Right kidney (tissue), 9 donors: ENCODE measurements at places on chromosomes 6 and 20.

DNA sequence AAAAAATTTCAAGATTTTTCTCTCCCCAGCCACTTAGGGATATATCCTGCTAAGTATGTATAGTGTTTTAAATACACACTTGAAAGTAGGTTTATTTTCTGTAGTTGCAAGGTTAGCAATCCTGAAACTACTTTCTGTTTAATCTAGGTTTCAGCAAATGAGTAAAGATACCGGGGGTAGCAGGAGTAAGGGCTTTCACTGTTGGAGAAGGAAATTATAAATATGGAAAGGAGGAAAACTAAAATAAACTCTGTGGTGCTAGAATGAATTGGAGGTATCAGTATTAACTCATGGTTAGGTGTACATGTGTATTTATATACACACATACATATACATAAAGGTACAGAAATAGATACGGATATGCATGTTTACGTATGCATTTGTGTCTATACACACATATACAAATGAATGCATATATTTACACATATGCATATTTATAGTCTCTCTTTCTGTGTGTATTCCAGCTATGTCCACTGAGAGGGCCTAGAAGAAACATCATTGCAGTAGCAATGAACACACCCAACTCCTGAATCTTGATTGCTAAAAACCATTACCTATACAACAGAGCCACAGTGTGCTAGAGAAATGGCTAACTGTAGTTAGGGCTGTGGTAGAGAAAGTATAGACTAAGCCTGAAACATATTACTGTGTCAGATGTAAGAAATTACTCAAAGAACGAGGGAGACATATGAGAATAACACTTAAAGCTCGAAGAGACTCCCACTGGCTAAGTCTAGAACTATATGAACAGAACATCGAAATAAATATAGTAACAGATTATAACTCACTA lies 95.9 kb upstream of the EMILIN3 start:
- DNase-seq, result no peak

DNA sequence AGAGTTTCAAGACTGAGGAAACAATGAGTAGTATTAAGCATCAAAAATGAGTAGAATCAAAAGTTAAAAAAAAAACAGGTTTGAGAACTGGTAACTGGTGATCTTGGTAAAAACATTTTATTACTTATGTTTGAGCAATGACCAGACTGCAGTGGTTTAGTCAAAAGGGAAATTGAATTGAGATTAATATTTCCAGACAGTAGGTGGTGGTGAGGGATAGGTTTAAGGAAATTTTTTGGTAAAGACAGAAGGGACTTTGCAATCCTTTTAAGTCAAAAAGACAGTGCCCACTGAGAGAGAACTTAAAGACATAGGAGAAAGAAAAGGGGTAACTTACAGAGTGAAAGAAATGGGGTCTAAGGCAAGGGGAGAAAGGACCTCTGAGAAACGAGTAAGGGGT lies 156.9 kb downstream of the ASCC3 start:
- no peak for DNase-seq

DNA sequence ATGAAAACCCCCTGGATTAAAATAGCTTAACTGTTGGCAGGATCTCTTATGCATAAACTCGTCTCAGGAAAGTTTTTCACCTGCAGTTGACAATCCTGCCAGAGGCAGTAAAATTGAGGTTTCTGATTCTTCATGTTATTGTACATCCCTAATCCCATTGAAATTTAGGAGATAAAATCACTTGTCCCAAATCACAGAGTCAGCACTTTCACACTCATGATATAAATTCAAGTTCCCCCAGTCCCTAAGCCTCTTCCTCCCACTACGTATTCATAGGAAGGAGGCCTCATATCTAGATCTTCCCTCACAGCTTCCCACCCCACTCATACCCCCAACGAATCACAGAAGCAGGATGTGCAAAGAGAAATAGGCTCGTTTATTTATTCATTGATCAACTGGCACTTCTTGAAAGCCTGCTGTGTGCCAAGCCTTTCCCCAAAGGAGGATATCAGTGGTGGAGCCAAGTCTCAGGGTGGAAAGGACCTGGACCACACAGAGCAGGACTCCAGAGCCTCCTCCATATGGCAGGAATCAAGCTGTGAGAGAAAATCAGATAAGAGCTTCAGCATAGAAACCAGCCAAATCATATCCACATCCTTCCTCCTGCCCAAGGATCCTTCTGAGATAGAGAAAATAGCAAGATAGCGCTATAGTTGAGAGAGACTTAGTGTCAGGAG lies 2.3 kb downstream of the SLPI start:
- DNase-seq, result no peak

DNA sequence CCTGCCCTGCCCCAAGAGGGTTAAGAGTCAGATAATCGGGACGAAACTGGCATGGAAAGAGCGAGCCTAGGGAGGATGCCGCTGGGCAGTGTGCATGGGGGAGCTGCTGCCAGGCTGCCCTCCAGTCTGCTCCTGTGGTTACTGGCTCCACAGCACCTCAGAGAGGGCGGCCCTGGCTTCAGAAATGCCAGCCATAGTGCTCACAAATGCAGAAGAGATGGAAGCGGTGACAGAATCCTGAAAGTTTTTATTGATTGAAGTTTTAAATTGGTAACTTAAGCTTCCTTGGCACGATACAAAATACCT lies 57.9 kb downstream of the VAPB start:
- no peak for DNase-seq

DNA sequence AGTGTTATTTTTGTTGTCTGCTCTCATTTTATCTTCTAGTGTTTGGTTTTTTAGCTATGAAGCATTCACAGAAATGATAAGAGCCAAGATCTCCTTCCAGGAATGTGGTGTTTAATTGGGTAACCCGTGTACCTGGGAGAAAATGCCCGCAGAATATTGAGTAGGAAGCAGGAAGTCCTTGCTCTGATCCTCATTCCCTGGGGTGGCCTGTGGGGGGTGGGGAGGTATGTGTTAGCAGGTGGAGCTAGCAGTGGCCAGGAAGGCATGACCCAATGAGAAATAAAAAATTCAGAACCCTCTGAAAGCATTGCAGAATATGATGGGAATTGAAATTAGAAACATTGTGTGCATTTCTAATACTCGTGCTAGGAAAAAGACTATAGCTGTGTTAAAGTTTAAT lies 100.8 kb downstream of the DTD1 start:
- DNase-seq, result no peak

GRCh38 chr20:12173347-12174012 lies 255.8 kb downstream of the BTBD3 start:
- no peak for DNase-seq

DNA sequence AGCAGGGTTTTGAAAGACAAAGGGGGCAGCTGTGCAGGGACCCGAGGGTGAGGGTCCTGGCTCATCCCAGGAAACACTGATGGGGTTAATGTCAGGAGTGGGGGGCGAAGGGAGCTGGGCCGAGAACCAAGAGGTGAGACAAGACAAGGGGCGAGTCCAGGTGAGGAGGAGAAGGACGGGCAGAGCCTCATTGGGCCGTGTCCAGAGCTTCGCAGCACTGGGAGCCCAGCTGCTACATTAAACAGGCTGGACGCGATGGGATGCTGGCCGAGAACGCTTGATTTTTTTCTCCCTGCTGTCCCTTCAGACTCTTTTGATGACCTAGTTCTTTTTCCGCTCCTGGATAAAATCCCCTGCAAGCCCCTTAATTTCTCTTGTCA lies 172.8 kb upstream of the SNX9 start:
- DNase-seq, result no peak

GRCh38 chr20:59376109-59376841 lies 75.9 kb downstream of the EDN3 start:
- DNase-seq, result no peak

GRCh38 chr6:162960679-162961457 lies 233.1 kb downstream of the PACRG start:
- DNase-seq, result no peak

- no peak for DNase-seq
Observed at GRCh38 chr20:50694379-50695134, 3.2 kb upstream of the RIPOR3 start.

DNA sequence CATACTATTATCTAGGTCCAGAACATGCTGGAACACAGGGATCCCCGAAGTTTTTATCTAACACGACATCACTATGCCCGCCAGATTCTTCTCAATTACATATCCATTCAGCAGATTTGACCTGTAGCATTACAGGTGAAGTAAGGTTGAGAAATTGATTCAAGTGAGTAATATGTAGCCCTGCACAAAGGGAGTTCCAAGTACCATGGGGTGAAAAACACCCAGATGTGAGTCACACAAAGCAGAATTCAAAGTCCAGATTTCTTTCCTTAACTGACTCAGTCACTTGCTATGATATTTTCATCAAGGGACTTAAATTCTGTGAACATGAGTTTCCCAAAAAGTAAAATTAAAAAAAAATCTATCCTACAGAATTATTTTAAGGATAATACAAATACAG lies 655.4 kb upstream of the PTCHD4 start:
- DNase-seq, result no peak

DNA sequence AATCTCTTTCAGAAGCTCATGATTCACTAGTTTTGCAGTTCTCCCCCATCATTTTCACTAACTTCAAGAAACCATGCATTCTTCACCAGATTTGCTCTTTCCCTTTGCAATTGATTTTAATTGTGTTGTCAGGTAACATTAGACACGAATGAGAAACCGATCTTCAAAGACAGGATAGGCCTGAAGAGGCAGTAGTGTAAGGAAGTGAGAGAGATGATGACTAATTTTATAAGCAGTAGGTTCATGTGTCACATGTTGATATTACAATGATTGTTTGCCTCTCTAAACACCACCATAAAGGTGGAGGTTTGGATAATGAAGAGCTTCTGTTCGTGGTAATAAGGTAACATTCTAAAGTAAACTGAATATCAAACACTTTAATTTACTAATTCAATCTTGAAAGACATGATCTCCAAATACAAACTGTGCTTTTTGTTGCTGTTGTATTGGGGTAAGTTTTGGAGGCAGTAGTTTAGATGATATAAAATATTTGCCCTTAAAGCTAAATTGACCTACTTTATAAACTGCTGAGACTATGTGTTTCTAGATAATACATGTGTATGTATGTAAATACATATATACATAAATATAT lies 207.2 kb downstream of the PHACTR1 start:
- no peak for DNase-seq

DNA sequence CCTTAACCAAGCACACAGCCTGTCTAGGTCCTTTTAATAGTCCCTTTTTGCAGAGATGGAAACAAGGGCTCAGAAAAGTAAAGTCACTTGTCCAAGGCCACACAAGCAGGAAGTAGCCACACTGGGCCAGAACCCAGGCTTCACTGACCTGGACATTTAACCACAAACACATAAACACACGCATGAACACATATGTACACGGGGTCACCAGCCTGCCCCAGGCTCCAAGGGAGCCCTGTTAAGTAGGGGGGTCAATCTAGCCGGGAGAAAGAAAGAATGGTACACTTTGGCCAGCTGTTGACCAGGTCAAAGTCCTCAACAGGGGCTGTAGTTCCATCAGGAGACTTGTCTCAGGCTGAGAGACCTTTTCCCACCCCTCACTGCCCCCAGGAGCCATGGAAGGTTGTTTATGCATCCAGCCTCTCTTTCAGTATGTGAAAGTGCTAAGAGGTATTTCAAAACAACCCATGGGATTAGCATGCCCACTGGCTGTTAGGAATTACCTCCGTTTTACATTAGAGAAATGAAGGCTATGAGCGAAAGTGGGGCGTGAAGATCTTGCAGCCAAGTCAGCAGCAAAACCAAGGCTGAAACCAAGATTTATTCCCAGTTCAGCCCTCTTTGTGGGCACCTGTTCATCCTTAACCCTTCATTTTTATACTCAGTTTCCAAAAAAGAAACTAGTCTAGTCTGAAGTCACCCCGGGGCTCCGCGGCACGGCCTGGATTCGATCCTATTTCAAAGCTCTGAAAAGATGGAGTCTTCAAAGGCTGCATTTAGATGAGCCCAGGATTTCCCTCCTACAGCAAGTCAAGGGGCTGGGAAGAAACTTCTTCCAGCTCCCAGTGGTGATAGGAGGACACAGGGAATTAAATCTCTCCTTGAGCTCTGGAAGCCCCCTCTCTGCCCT lies 9.8 kb downstream of the SDC4 start:
- no peak for DNase-seq

DNA sequence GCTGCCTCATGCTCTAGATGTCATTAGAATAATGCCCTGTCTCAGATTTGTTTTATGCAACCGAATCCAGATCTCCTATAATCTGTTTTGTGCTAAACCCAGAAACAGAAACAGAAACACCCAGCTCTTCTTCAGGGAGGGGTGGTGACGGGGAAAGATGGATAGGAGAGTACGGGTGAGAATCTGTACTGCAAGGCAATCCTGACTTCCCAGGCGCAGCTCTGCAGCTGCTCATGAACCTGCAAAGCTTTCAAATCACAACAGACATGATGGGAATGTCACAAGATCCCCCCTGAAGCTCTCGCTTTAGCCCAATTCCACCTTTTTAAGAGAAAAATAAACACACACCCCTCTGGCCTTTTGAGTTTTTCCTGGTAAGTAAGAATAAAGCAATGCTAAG lies 71.5 kb downstream of the PPP1R3G start:
- no peak for DNase-seq

GRCh38 chr6:77454386-77454785 lies 8.9 kb downstream of the HTR1B start:
- DNase-seq, result no peak

DNA sequence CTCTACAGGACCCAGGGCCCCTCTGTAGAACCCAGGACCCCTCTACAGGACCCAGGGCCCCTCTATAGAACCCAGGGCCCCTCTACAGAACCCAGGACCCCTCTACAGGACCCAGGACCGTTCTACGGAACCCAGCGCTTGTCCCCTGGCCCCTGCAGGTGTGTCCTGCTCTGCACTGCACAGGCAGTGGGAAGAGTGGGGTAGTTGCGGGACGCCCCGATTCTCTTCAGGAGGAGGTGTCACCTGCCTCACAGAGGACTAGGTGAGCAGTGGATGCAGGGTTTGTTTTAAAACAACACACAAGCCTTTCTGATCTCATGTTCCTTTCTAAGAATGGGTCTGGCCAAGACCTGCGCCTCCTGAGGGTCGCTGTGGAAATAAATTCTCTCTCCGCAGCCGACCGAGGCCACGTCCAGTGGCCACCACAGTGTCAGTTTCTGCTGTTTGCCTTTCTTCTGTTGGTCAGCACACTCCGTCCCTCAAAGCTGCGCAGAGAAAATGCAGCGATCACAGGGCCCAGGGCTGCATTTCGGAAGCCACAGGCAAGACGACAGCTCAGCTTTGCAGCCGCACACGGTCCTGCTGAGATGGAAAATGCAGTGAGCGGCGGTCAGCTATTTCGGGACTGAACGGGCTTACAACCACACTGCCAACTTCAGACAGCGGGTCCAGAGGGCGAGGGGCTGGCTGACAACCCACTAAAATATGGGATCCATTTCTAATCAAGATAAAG lies 135.2 kb downstream of the DLL1 start:
- no peak for DNase-seq

- no peak for DNase-seq
Observed at GRCh38 chr20:48604936-48605335, 222.9 kb downstream of the PREX1 start.

GRCh38 chr6:170028629-170029345 lies 262.1 kb downstream of the DLL1 start:
- no peak for DNase-seq

DNA sequence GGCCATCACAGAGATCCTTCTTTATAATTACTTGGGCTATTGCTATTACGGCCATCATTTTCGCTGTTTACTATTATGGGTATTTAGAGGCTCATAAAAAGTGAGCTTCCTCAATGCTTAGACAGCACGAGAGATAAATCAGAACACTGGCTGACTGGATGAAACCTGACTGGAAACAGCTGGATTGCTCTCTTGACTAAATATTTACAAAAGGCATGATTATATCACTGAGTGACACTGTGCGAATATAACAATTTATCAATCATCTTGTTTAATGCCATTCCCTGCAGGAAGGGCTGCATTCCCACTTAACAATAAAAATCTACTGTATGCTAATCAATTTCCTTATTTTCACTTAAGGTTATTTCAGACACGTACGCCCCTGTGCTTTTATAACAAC lies 260.1 kb upstream of the ARID1B start:
- peak; percentile 21 for DNase-seq
